ENCODE measurements at places on chromosomes 16 and 17.

GRCh38 chr16:86424985-86425384 is 85.3 kb upstream of the FOXF1 start:
- no peak for DNase-seq

GRCh38 chr17:39551879-39552278 is 55.8 kb downstream of the NEUROD2 start:
- no peak for DNase-seq

GRCh38 chr17:4796552-4796920 is 572 bp downstream of the PSMB6 start:
- DNase-seq = peak; percentile 17

GRCh38 chr16:24208710-24209109 is 47.4 kb upstream of the CACNG3 start:
- no peak for DNase-seq

Data from NCI-H510A treated with DMSO at 0.1 percent for 48 hours (cell line).